ENCODE measurements at places on chromosomes 1 and 21.

DNA sequence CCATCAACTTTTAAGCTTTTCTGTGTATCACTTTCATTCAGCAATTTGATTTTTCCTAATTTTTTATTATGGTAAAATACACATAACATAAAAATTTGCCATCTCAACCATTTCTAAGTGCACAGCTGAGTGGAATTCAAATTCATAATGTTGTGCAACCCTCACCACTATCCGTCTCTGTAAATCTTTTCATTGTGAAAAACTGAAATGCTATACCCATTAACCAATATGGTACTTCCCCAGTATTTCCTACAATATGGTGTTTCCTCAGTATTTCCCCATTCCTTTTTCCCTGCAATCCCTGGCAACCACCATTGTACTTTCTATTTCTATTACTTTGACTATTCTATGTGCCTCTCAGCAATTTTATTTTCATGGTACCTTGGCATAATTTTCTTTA lies 6.8 kb downstream of the STPG1 start:
- no peak for DNase-seq

- no peak for DNase-seq
Observed at GRCh38 chr1:210709701-210710100, 381.0 kb downstream of the HHAT start.

- DNase-seq, result no peak
Observed at GRCh38 chr1:186540521-186540920, 79.6 kb upstream of the PDC start.

- DNase-seq, result no peak
Observed at GRCh38 chr21:14911351-14911750, 153.4 kb downstream of the NRIP1 start.

DNA sequence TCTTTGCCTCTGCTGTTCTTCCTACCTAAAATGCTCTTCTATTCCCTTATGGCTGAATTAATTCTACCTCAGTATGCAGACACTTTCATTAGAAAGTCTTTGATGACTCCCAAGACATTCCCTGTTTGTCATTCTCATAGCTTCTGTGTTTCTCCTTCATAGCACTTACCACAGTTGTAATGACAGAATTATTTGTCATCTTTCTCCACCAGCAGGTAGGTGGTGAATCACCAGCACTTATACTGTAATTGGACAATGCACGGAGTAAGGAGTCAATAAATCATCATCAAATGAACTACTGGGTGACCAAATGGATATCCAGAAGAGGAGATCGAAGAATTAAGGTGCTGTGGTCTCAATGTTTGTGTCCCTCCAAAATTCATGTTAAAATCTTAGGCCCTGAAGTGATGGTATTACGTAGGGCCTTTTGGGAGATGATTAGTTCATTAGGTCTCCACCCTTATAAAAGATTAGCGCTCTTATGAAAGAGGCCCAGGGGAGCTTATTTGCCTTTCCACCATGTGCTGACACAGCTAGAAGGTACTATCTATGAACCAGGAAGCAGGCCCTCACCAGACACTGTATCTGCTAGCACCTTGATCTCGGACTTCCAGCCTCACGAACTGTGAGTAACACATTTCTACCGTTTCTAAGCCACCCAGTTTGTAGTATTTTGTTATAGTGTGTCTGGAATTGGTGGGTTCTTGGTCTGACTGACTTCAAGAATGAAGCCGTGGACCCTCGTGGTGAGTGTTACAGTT lies 2.4 kb upstream of the CCT8 start:
- peak; percentile 35 for DNase-seq

DNA sequence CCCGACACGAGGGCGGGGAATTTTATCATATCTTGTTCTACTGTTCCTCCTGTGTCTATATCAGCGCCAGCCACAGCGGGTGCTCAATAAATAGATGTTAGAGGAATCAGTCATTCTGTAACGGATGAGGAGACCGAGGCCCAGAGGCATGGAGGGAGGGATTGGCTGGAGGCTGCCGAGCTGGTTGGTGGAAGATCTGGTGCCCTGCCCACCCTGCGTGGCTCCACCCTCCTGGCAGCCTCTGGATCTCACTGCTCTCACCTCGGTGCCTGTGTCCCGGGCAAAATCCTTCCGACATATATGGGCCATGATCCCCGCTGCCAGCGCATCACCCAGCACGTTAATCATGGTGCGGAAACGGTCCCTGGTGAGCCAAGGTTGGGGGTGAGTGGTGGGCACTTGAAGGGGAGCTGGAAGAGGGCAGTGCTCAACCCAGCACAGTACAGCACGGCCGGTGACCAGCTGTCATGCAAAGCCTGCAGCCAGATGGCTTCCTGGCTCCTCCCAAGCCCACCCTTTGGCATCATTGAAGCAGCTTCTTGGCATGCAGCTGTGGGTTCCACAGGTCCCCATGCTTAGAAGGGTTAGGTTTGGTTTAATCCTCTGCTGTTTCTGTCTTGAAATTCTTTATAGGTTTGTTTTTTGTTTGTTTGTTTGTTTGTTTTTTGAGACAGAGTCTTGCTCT lies 26.7 kb downstream of the PODN start:
- DNase-seq, result no peak

- peak; percentile 90 for DNase-seq
Observed at GRCh38 chr21:45818276-45818903, 163.2 kb upstream of the COL6A1 start.

GRCh38 chr1:31523769-31524168 lies 52.5 kb upstream of the TINAGL1 start:
- no peak for DNase-seq

DNA sequence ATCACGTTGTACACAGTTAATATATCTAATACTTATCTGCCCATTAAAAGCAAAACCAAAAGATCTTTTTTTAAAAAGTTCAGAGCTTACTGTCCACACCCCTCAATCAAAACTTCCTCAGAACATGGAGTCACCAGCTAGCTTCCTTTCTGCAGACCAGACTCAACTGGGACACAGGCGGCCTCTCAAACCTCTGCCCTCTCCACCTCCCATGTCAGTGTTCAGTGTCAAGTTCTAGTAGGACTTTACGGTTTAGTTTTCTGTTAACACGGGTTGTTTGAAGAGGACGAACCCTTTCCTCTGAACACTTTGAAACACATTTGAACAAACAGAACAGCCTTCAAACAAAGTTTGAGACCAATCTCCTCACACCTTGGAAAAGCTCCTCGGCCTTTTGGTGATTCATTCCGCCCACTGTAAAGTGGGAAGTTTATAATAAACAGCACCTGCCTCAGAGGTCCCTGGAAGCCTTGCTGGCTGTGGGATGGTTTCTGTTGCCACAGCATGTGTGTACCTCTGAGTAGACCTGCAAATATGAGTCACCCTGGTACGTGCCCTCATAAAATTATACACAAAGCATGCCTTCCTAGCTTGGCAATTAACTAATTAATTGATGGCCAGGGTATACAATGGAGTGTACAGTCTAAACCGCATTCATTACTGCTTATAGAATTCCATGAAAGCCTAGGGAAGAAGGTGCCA lies 48.4 kb upstream of the SIPA1L2 start:
- DNase-seq, result peak; percentile 65

GRCh38 chr21:29390778-29391177 lies 92.1 kb downstream of the BACH1 start:
- no peak for DNase-seq

DNA sequence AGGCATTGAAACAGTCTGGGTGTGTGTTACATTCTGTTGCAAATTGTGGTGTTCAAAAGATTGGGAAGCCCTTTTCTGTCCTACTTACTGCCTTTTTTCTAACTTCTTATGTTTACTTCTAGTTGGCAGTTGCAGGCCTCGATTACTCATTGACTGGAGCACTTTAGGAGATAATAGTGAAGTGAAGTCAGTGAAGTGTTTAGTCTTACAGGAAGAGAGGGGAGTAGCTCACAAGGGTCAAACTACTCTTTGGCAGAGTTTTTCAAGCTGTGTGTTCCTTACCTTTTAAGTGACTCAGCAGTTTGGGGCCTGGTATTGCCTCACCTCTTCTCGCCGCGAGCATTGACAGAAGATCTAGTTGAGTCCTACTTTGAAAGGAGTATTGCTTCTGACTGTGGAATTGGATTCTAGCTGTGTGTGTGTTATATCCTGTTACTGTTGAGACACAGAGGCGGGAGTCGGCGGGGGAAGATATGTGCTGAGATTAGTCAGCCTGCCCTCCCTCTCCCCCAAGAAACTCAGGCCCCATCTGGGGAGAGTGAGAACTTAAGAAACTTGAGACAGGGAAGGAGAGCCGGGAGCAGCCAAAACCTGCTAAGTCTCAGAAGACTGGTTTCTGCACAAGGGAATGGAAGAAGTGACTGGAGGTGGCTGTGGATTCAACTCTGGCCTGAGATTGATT lies 19.3 kb downstream of the AHCYL1 start:
- DNase-seq, result peak; percentile 99

DNA sequence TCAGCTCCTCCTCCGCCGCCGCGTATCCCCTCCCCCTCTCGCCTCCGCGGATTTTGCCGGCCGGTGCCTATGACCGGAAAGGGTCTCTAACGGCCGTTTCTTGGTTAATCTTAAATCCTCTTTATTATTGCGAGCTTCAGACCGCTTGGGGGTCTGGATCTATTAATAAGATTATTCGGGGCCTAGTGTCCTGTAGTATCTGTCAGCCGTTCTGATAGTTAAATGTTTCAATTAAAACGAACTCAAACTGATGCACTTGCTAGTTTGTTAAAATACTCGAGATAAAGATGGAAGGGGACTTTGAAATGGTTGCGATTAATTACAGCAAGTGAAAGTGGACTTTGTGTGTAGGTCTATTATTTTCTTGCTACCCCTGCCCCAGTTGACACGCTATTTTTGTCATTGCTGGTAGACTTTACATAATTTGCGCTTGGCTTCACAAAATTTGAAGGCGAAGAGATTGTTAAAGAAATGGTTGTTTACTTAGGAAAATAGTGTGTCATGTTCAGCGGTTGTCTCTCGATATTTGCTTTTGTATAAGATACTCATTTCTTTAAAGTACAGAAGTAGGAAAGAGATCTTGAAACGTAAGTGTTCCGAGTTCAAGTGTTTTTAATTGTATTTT lies 779 bp downstream of the SON start:
- DNase-seq, result no peak
